H1 (cell line): ENCODE measurements at places on chromosomes 11 and 22. TPM values are rescaled to one million over a fixed set of nuclear protein-coding genes. Genes with fewer than 3 reads are reported as not detected.

GRCh38 chr11:47384498-47384897, 6.2 kb upstream of the SPI1 start:
- DNase-seq, result no peak

DNA sequence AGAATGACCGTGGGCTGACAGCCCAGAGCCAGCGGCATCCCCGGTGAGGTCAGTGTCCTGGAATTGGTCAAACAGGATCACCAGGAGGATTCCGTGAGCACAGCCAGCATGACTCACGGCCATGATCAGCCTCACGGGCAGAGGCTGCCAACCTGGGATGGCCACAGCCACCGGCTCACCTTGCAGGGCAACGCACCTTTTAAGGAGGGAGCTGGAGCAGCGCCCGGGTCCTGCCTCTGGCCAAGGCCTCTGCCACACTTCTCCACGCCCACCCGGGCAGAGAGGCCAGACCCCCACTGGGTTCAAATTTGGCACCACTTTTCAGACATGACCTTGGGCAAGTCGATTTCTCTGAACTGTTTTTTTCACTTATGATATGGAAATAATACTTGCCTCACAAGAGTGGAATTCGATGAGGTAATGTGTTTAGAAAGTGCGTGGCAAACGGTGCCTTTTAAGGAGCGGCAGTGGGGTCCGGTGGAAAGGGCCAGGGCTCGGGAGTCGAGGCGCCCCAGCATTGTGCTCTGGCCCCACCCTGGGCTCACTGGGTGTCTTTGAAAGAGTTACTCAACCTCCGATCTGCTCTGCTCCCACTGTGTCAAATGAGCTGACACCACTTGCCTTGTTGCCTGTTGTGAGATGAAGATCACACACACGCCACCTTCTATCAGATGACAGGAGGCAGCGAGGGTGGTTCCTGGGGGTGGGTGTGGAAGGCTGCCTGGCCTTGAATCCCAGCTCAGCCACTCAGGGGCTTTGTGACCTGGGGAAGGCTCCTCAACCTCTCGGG, 16.0 kb downstream of the TXN2 start:
- no peak for DNase-seq

- DNase-seq, result no peak
Observed at GRCh38 chr11:42249956-42250355, 790.5 kb upstream of the LRRC4C start.

- DNase-seq, result no peak
Observed at GRCh38 chr11:124762105-124762623, at the start of gene ESAM. ESAM (minus strand) TSS chr11:124762290; CDS start chr11:124762154, 136 bp downstream.

GRCh38 chr22:30955153-30955552, 13.4 kb downstream of the MORC2 start:
- no peak for DNase-seq

APOA1 gene
- polyA plus RNA-seq, result 0.47 and 0.80 TPM in 2 replicates

GRCh38 chr11:47288066-47288465, 18.1 kb downstream of the MADD start:
- DNase-seq, result no peak

CCDC82 gene
- polyA plus RNA-seq, result 3.5 and 6.0 TPM in 2 replicates

- no peak for DNase-seq
Observed at GRCh38 chr22:23892130-23892529, 2.1 kb upstream of the MIF start.

- DNase-seq, result no peak
Observed at GRCh38 chr11:121611242-121611641, 158.5 kb upstream of the SORL1-AS1 start.

- no peak for DNase-seq
Observed at GRCh38 chr11:120655589-120655988, 144.0 kb downstream of the GRIK4 start.

RAG1 gene
- polyA plus RNA-seq, result 0.13 and 0.14 TPM in 2 replicates

GGTLC3 gene
- not detected in 2 replicates for polyA plus RNA-seq

- DNase-seq, result no peak
Observed at GRCh38 chr11:121368364-121369240, 76.0 kb downstream of the SC5D start.

DNA sequence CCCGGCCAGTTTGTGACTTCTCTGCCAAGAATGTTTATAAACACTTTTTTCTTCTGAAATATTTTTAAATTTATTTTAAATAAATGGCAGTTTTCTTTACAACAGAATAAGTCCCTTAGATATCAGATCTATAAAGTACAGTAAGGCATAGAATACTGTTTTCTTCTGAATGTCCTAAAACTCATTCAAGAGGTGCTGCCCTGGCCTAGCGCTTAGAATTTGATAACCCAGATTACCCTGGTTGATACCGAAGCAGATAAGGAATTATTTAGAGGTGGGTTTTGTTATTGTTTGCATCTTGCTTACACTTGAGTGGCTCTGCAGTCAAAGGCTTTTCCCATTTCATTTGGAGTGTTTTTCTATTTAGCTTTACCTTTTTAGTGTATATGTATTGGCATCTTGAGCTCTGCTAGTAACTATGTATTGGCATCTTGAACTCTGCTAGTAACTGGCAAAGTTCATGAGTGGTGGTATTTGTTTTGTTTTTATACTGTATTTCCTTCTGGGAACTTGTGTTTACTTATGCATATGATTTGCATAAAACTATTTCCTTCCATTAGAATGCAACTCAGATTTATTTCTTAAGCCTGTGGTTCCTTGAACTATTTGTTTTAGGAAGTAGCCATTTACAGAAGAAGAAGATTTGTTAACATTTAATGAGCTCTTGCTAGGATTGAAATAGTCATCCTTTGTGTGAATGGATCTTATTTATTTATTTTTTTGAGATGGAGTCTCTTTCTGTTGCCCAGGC, 1.2 kb downstream of the ACAD8 start:
- no peak for DNase-seq

DNA sequence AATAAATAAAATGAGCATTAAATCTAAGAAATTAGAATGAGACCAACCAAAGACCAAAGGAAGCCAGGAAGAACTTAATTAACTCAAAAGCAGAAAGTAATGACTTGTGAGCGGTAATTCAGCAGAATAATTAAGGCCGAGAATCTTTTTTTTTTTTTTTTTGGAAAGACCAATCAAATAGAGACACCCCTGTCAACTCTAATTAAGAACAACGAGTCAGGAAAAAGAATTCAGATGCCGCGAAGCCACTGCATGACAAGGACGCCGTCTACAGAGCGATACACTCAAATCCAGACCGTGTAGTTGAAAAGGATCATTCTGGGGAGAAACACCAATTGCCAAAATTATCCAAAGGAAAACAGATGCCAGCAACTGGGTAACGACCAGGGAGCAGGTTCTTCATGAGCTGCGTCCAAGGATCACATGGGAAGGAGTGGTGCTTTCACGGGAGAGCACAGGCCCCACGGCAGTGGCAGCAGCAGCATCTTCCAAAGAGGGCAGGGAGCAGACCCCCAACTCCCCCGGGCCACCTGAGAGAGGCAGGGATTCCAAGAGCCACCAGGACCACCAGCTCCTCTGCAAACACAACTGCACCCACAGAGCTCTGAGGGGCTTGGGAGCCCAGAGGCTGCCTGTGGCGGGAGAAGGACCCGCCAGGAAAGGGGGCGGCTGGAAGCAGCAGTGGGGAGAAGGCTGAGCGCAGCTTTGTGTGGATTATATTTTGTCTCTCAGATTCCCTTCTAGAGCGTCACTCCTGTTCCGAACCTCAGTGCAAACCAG, 469.8 kb downstream of the BRD1 start:
- DNase-seq, result peak; percentile 38

DNA sequence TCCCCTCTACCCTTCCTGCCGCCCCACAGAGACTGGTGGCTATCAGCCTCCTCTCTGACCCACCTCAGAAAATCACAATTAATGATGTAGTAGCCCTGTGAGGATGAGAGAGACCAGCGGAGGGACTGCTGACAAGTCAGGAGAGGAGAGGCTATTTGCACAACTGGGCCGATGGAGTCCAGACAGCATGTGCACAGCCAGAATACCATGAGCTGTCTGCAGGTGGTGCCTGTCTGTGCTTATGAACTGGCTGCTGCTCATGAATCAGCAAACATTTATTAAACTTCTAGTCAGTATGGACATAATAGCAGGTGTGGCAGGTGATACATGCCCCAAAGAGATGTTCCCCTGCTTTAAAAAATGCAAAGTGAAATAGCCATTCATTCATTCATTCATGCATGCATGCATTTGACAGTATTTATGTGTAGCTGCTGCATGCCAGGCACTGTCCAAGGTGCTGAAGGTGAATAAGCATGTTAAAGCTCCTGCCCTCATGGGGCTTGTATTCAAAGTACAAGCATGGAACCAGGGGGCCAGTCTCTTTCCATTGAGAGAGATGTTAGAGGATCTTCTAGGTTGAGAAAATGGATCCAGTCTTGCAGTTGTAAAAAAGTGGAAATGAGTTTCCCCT, 141.3 kb downstream of the GRIK4 start:
- no peak for DNase-seq

TYR gene
- polyA plus RNA-seq, result not detected in 2 replicates

OR4A5 gene
- polyA plus RNA-seq, result not detected in 2 replicates

DNA sequence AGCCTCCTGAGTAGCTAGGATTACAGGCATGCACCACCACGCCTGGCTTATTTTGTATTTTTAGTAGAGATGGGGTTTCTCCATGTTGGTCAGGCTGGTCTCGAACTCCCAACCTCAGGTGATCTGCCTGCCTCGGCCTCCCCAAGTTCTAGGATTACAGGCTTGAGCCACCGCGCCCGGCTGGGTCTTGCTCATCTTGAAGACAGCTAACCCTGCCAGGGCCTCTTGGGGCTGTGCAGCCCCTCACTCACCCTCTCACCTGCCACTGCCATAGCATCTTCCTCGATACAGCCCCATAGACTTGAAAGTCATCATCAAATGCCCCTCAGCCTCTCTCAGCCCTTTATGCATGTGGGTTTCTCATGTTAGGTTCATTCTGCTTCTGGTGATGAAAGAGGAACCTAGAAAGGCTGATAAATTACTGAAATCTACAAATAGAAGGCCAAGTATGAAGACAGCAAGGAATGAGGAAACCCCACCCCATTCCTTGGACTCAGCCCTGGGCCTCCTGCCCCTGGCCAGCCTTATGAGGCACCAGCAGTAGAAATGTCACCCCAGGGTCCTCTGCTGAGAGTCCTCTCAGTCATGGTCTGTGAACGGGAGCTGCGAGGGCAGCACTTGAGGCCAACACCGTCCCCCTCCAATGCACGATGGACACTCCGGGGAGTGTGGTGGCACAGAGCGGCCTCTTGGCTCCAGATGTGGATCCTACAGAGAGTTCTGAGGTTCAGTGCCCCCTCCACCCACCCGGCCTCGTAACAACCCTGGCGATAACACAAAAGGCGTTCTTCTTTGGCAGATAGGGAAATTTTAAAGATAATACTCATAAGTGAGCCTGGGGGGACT, 24.8 kb downstream of the SCGB1A1 start:
- no peak for DNase-seq

GNB1L gene
- polyA plus RNA-seq, result 14.0 and 23.2 TPM in 2 replicates

GRCh38 chr11:103069367-103069766, 22.6 kb downstream of the DCUN1D5 start:
- no peak for DNase-seq

FAM181B gene
- 0.21 and 0.25 TPM in 2 replicates for polyA plus RNA-seq
